Naive thymus-derived CD4-positive, alpha-beta T cell (primary cell): ENCODE measurements at places on chromosomes 12 and 14.

GRCh38 chr14:59175404-59175803 is 13.1 kb upstream of the DAAM1 start:
- DNase-seq: no peak

GRCh38 chr12:3967556-3968160 is 94.5 kb upstream of the PARP11 start:
- no peak for DNase-seq

DNA sequence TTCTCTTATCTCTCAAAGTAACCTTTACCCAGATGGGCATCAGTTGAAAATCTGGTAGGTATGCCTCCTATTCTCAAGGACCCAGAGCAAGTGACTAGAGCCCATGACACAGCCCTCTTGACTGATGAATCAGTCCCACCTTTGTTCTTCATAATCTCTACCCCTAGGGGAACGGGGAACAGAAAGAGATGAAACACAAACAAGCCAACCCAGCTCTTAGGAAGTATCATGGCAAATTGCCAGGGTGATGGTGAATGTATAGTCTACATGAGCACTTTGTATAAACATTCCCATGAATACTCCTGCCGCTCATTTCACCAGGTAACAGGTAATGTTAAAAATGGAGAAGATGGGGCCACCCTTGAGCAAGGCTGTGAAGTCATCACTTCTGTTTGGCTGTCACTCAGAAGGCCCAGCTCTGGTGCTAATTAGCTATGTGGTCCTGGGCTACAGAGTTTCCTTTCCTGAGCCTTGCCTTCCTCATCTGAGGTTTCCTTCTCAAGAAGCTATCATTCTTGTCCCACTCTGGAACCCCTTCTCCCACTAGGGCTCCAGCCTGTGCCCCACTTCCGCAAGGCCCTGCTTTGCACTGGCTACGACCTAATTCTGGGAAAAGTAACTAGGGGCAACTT is 161.7 kb downstream of the ANO2 start:
- no peak for DNase-seq

DNA sequence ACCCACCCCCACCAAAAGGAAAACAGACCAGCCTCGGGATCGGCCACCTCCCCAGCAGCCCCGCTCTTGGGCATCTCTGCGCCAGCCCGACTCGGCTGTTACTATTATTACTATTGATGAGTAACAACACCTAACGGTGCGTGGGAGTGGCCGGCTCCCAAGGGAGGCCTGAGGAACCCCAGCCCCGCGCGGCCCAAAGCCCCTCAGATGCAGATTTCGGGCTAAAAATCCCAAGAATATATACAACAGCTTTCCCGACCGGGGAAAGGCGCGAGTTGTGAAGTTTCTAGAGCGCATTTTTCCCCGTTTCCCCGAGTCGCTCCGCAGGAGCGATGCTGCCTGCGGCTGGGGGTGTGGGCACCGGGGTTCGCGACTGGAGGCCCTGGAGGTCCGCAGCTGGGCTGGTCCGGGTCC is 565 bp downstream of the NT5DC3 start:
- DNase-seq: no peak

DNA sequence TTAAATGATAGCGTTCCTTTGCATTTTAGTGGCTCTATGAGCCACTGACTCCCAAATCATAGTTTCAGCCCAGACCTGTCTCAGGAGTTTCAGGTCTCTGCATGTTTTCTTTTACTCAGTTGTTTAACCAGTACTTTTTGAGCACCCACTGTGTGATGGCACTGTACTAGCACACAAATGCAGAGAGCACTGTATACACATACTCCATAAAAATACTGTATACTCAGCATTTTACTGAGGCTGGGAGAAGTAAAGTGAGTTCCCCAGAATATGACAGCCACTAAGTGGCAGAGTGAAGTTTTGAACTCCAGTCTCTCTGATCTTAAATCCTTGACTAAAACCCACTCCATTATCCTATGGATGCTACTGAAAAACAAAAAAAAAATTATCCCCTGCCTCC is 76.0 kb upstream of the HSPB8 start:
- no peak for DNase-seq

DNA sequence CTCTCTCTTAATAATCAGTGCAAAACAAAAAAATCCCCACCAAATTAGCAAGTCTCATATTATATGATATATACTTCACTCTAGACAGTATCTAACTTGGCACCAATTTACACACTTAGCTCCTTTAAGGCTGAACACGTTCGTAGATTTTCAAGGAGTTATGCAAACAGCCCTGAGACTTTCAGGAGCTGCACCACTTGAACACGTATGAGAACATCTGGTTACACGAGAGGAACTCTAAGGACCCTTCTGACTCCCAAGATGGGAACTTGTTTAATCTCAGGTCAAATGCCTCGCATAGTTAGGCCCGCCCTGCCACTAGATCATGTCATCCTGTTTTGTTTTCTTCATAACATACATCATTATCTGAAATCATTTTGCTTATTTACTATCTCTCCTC is 10.0 kb downstream of the SPRING1 start:
- no peak for DNase-seq

DNA sequence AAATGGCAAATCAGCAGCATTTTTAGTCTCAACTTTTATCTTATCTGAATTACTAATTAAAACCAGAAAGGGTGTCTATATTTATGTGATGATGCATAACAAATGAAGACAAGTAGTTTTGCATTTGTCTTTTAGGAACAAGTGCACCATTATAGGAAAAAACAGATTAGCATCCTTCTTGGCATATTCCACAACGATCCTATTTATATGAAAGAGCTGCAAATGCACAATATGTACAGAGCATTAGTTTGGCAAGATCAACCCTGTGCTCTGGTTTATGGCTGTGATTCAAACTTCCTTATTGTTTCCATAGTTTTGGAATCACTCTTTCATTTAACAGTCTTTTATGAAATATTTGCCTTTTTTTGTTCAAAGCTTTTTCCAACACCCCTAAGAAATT is 486.8 kb downstream of the KCNH5 start:
- DNase-seq: no peak

DNA sequence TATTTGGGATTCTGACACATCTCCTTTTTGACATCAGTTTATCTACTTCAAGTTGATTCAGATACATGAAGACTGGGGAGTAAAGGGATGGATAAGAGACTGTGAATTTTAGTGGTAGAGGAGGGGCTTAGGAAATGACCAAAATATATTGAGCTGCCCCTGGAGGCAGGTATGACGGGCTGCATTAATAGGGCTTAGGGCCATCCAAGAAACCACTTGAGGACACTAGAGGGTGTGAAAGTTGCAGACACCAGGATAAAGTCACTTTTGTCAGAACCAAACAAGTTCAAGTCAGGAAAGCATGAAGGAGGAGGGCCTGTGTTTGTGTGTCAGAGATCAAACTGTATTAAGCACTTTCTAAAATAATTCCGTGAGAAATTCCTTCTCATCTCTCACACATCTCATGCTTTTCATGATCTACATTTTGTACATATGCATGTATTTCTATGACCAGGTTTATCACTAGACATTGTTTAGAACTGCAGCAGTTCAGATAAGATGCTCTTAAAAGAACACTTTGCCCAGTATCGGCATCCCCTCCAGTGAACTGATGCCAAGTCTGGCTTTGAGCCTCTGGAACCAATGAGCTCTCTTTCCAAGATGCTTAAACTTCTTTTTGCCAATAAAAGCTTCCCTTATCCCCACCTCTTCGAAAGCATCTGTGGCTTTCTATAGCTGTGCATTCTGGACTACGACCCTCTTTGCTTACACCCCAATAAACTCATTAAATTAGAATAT is 136.9 kb downstream of the SLC38A1 start:
- no peak for DNase-seq

- DNase-seq: no peak
These were observed 71.3 kb downstream of the CHGA start for GRCh38 chr14:92994131-92994676.

DNA sequence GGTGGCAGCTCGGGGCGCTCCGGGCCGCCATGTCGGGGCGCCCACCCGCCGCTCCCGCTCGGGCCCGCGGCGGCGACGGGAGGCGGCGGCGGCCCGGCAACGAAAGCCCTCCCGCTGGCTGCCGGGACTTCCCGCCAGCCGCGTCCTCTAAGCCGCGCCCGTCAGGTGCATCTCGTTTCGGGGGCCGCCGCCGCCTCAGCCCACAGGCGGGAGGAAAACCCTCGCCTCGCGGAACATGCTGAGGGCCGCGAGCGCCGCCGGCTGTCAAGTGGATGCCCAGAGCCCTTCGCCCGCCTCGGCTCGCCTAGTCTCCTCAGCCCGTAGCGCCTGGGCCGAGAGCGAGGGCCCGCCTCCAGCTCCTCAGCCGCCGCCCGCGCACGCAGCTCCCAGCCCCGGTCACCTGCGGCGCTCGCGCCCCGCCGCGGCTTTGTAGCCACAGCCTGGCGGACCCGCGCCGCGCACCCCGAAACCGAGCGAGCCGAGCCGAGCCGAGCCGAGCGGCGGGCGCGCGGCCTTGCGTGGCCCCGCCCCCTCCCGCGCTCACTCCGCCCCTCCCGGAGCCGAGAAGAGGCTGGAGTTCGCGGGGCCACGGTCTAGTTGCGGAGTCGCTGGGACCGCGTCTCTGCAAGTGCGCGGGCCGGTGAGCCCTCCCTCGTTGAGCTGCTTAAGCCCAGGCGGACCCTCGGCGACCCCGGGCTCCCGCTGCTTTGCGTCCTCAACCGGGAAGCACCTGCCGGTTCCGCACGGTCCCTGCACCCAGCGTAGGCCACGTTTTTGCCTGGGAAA is at the start of gene EML5:
Gene EML5 (minus strand): TSS at position 481 of the 786 bp plus-strand sequence. CDS start 450 bp downstream, at position 31.
- DNase-seq: peak; percentile 86

- DNase-seq: no peak
These were observed 188.9 kb downstream of the NPAS3 start for GRCh38 chr14:33127531-33127930.

- DNase-seq: peak; percentile 55
These were observed 23.5 kb upstream of the INF2 start for GRCh38 chr14:104665657-104666522.

- no peak for DNase-seq
These were observed 263.0 kb upstream of the G2E3 start for GRCh38 chr14:30295980-30296379.

DNA sequence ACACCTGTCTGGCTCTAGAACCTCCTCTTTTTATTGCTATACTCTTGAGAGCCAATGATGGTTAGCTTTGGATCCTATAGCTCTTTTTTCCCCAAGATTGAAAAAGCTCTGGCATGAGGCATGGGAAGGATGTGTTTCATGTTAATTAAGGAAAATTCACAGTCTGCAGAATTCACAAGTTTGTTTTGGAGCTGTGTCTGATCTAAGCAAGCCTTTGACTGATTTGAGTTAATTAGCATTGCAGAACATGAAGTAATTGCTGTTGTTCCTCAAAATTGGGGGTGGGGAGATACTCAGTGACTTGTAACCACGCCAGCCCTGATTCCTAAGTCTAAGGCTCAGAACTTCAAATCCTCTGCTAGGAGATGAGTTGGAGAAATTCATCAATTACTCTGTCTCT is 205.0 kb downstream of the SUDS3 start:
- no peak for DNase-seq

DNA sequence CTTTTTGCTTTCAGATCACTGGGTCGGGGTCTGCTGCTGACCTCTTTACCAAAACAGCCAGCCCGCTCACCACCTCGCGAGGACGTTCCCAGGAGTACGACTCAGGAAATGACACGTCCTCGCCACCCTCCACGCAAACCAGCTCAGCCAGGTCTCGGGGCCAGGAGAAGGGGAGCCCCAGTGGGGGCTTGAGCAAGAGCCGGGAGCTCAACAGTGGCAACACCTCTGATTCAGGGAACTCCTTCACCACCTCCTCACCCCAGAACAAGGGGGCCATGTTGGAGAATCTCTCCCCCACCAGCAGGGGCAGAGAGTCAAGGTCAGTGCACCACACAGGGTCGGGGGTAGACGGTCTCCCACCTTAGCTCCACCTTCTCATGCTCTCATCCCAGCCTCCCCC is 33.4 kb upstream of the HSPB8 start:
- DNase-seq: no peak

- DNase-seq: no peak
These were observed 17.1 kb upstream of the MDM1 start for GRCh38 chr12:68349220-68349621.

GRCh38 chr14:59359431-59360124 is 105.6 kb downstream of the GPR135 start:
- no peak for DNase-seq

DNA sequence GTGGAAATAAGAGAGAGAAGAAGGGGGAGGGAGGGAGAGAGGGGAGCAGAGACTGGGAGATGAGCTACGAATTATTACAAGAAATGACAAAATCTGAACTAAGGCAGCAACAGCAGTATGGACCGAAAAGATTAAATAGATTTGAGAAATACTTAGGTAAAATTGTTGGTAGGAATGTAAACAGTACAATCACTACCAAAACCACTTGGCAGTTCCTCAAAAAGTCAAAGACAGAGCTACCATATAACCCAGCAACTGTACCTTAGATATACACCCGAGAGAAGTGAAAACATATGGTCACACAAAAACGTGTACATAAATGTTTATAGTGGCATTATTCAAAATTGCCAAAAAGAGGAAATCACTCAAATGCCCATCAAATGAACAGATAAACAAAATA is 14.1 kb downstream of the KRAS start:
- no peak for DNase-seq

DNA sequence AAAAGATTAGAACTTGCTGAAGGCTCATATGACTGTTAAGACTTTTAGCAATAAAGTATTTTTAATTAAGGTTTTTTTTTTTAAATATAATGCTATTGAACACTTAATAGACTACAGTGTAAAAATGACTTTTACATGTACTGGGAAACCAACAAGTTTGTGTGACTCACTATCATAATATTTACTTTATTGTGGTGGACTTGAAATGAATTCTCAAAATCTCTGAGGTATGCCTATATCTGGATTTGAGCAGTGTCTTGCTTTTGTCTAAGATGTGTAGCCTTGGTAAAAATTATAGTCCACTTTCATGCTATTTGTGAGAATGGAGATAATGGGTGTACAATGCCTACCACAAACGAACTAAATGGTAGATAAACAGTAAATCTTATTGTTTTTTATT is 33.9 kb upstream of the NAV3 start:
- no peak for DNase-seq

DNA sequence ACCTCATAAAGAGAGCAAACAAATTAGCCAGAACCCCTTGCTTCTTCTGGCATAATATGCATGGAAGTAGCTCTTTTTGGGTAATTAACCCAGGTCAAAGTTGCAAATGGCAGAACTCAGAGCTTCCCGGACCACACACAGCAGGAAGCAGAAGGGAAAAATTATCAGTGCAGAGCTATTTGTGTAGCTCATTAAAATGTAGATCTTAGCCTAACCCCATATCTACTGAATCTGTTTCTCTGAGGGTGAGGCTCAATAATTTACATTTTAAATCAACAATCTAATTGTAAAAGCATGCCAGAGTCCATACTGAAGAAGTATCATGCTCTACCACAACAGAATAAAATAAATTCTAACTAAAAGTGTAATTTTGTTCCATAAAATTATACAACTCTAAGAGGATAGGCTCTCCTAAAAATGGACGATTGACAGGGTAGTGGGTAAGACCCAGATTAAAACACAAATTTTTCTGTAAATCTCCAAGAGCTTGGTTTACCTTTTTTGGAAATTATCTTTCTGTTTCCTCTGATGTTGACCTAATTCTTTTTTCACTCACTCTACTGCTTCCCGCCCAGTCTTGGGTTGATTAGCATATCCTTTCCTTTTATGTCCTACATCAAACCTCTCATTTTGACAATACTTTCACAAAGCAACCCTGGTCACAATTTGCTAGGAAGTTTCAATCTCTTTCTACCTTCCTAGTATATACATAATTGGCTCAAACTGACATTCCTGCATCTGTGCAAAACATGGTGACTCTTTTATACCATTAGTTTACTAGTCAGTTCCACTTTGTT is 213.3 kb upstream of the SLC16A7 start:
- no peak for DNase-seq
